ENCODE measurements at places on chromosomes 13 and 19. TPM values are rescaled to one million over a fixed set of nuclear protein-coding genes. Genes with fewer than 3 reads are reported as not detected.

- peak; percentile 46 for DNase-seq
These were observed 31.4 kb upstream of the MPHOSPH8 start for GRCh38 chr13:19601749-19602725.

GRCh38 chr13:112809332-112810315 lies 119.8 kb downstream of the ATP11A start:
- DNase-seq: no peak

- DNase-seq: no peak
These were observed 174.8 kb upstream of the SERP2 start for GRCh38 chr13:44198826-44199225.

DNA sequence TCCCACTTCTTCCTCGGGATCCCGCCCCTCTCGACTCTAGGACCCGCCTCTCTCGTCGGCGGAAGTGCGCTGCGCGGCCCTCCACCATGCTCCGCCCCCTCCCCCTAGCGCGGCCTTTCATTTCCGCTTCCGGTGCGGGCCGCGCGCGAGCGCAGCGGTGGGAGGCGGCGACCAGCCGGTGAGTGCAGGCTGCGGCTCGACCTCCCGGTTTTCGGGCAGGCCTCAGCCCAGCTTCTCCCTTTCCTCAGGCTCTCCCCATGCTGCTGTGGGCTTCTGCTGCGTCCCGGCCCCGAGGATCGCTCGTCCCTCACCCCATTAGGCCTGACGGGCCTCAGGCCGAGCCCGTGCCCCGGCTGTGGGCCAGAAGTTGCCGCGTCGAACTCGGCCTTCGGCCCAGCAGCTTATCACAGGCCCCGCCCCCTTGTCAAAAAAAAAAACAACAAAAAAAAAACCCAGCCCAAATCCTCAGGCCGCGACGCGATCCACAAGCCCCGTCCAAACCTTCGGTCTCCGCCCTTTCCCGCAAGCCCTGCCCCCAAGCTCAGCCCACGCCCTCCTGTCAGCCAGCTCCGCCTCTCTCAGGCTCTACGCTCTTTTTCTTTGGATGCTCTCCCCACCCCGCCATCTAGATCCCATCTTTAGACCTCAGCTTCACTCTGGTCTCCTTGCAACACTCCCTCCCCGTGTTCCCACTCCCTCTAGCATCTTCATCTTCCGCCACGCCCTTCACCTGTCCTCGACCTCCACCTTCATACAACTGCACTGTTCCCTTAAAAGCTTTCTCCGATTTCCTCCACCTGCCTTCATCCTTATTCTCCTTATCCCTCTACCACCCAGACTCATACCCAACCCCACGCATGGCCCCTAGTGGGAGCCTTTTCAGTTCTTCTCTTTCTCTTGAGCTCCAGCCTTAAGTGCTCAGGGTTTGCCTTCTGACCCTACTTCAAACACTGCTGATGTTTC lies at the start of gene CLASRP:
TSS of gene CLASRP (plus strand) at position 115 of the 963 bp plus-strand sequence. CDS start 1,168 bp downstream, outside the sequence.
- peak; percentile 87 for DNase-seq

Gene TMPRSS9
- not detected for total RNA-seq

Gene PVR
- total RNA-seq: 56.4 TPM

All from SK-MEL-5 (cell line).